Mesangial cell (primary cell): ENCODE measurements at places on chromosomes 1 and 21. TPM values are rescaled to one million over a fixed set of nuclear protein-coding genes. Genes with fewer than 3 reads are reported as not detected.

The ADAMTS5 gene
- total RNA-seq: 3.4 and 18.6 TPM in 2 replicates

The B3GALT2 gene
- 0.49 and 1.9 TPM in 2 replicates for total RNA-seq

The C1orf87 gene
- under 0.01 TPM in 1 of 2 replicates, not detected in the other for total RNA-seq

The AMY1A gene
- not detected in 2 replicates for total RNA-seq

The LINGO4 gene
- not detected in 2 replicates for total RNA-seq

The PLEKHN1 gene
- 4.8 and 5.5 TPM in 2 replicates for total RNA-seq

The GJB3 gene
- 0.98 and 2.5 TPM in 2 replicates for total RNA-seq

The FCGR1A gene
- not detected in 2 replicates for total RNA-seq

The CCDC181 gene
- 0.38 and 0.65 TPM in 2 replicates for total RNA-seq

The CR1L gene
- total RNA-seq: not detected in 2 replicates

The KCND3 gene
- not detected in 2 replicates for total RNA-seq

The RNF223 gene
- 0.51 TPM in 1 of 2 replicates, not detected in the other for total RNA-seq

The SUSD4 gene
- 0.63 and 2.0 TPM in 2 replicates for total RNA-seq

The PAPPA2 gene
- total RNA-seq: 0.16 and 0.89 TPM in 2 replicates

The ARTN gene
- 0.38 TPM in 1 of 2 replicates, not detected in the other for total RNA-seq

The CRNN gene
- total RNA-seq: not detected in 2 replicates

The RSPH1 gene
- total RNA-seq: 0.38 TPM in 1 of 2 replicates, not detected in the other

The SLC30A10 gene
- total RNA-seq: under 0.01 TPM in 1 of 2 replicates, not detected in the other

The C1orf122 gene
- 77.2 and 82.7 TPM in 2 replicates for total RNA-seq

The FCN3 gene
- not detected in 2 replicates for total RNA-seq

The CNIH3 gene
- 4.2 and 4.3 TPM in 2 replicates for total RNA-seq

The FCRL1 gene
- not detected in 2 replicates for total RNA-seq

The OR10K2 gene
- not detected in 2 replicates for total RNA-seq

The LIPI gene
- total RNA-seq: not detected in 2 replicates

The HMCN1 gene
- 2.9 and 23.2 TPM in 2 replicates for total RNA-seq

The HLX gene
- 2.8 and 3.9 TPM in 2 replicates for total RNA-seq
